Activated CD4-positive, alpha-beta T cell treated with anti-CD3 and anti-CD28 coated beads, Interleukin-2, amount 50 U/mL, for 48 hours (primary cell): ENCODE measurements at places on chromosomes 1 and 21.
A peak's percentile ranks its signal among the peaks of the same experiment; 100 is the strongest.

DNA sequence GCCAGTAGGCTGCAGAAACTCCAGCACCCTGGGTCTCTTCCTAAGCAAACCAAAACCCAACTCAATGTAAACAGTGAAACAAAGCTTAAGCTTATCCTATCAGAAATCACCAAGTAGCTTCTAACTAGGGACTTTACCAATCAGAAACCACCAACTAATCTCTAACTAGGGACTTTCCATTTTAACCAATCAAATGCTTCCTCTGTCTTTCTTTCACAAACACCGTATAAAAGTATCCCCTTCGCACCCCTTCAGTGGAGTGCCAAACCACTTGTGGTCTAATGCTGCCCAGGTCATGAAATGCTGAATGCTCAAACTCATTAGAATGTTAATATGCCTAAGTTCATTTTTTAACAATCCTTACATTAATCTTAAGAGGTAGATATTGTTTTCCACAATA, 250.5 kb upstream of the DUSP10 start:
- no peak for DNase-seq

DNA sequence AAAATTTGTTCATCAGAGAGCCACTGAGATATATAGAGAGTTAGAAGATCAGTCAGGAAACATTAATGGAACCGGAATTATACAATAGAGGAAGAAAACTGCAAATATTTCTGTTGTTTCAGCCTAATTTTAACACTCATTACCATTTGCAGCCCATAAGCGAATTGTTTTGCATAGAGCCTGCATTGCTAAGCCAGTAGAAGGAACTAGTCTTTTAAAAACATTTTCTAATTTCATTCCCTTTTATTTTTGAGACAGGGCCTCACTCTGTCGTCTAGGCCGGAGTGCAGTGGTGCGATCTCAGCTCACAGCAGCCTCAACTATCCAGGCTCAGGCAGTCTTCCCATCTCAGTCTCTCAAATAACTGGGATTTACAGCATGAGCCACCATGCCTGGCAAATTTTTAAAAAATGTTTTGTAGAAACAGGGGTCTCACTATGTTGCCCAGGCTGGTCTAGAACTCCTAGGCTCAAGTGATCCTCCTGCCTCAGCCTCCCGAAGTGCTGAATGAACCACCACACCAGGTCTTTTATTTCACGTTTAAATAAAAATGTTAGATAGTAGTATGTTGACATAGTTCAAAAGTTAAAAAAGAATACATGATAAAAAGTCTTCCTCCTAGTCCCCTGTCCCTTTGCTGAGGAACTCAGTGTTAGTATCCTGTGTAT, 25.3 kb downstream of the MPZL1 start:
- no peak for DNase-seq

- peak; percentile 71 for DNase-seq
These were observed at the start of gene HLCS for GRCh38 chr21:36966066-36966820. HLCS (minus strand) TSS chr21:36966669; CDS start chr21:36966638, 31 bp downstream.

DNA sequence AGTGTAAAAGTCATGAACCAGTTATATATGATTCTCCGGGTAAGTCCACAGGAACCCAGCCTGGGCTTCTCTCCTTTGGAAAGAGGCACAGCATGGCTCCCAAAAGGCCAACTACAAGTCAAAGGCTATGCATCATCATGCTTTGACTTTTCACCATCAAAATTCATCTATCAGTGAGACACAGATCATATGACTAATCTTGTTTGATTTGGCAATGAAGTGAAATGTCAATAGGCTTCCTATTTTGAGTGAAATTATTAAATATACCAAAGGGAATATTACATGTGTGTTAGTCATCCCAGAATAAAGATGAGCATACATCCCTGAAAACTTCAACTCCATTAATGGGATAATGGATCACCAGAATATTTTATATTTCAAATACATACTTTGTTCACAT, 83.5 kb upstream of the ADGRL2 start:
- no peak for DNase-seq
